Fibroblast of the conjunctiva (primary cell): ENCODE measurements at places on chromosomes 1 and 21.

GRCh38 chr1:110779636-110780035, 93.3 kb upstream of the CD53 start:
- no peak for DNase-seq

- no peak for DNase-seq
Measured at GRCh38 chr1:202968895-202969295, 1.8 kb upstream of the CYB5R1 start.

GRCh38 chr1:39001516-39002421, 10.7 kb downstream of the AKIRIN1 start:
- no peak for DNase-seq

- DNase-seq, result no peak
Measured at GRCh38 chr1:229286099-229286766, 15.3 kb downstream of the RAB4A start.

- no peak for DNase-seq
Measured at GRCh38 chr21:43619856-43620255, 39.4 kb downstream of the HSF2BP start.

GRCh38 chr1:201016211-201016651, 7.3 kb downstream of the KIF21B start:
- no peak for DNase-seq

DNA sequence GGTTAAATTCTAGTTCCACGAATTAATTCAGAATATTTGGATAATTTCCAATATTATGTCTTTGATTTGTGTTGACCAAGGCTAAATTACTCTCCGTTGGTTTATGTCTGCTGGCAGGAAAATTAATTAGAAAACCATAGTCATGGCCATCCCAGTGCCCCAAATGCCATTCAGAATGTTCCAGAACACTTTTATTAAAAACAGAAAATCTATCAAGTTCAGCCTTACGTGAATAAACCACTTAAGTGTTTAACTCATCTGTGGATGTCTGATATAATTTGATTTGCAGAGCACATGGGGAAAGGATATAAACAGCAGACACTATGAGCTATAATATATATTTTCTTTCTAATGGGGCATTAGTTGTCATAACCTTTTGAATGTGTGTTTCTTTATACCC, 480.7 kb downstream of the MRPL39 start:
- no peak for DNase-seq

DNA sequence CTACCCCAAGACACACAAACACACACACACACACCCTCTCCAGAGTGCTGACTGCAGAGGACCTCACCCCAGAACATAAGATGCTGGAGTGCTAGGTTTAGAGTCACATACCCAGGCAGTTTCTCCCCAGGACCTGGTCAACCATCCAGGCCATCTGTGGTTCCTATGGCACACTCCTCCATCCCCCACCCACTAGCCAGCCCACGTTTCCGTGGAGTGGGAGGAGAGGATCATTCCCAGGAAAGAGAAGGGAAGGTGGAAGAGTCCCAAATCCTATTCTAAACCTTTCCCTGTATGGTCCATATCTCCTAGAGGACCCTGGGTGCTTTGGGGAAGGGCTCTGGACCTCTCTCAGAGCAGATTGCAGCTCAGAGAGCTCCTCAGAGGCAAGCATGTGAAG, 1.1 kb downstream of the KCNJ9 start:
- no peak for DNase-seq

DNA sequence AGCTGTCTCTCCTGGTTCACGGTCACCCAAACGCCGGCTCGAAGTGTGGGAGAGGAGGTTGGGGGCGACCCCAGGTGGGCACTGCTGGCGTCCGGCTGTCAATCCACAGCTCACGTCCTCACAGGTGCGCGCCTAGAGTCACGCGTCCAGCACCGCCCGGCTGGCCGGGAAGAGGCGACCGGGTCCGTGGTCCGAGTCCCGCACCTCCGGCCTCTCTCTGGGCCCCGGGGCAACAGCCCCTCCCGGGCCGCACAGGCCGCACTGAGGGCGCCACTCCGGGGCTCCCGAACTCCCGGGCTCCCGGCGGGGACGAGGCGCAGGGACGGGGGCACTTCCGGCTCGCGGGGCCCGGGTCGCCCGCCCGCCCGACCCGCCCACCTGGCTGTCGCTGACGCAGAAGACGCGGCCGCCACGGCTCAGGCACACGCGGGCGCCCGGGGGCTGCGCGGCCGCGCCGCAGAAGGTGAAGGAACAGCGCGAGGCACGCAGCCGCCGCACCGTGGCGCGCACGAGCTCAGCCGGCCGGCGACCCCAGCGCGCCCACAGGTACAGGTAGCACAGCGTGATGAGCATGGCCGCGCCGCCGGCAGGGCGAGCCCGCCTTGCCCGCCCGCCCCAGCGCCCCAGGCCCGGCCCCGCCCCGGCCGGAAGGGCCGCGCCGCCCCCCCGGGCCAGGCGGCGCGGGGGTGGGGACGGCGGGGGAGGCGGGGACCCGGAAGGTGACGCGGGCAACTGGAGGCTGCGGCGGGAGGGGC, at the start of gene HLCS:
TSS of gene HLCS (minus strand) at position 604 of the 755 bp plus-strand sequence. CDS start at position 573, 31 bp downstream.
- no peak for DNase-seq

DNA sequence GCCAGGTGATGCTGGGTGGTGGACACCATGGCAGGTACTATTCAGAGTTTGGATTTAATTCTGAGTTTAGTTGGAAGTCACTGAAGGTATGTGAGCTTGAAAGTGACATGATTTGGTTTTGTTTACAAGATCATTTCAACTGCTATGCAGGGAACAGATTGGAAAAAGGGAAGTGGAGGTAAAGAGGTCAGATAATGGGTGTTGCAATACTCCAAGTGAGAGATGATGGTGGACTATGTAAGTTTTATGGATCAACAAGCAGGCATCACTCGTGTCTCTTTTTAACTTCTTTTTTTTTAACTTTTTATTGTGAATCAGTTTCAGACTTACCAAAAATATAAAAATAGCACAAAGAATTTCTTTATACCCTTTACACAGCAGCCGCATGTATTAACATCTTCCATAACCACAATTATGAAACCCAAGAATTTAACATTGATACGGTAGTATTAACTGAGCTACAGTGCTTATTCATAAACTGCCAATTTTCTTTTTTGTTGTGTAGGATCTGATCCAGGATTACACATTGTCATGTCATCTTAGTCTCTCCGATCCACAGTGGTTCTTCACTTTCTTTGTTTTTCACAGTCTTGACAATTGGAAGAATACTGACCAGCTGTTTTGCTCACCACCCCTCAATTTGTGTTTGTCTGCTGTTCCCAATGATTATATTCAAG, 24.9 kb upstream of the NHLH2 start:
- no peak for DNase-seq

- DNase-seq, result no peak
Measured at GRCh38 chr1:81808760-81809159, 8.0 kb downstream of the ADGRL2 start.

- no peak for DNase-seq
Measured at GRCh38 chr1:240527086-240527485, 84.9 kb downstream of the GREM2 start.

GRCh38 chr1:63731117-63732043, 42.4 kb upstream of the ROR1 start:
- DNase-seq, result peak; percentile 70

DNA sequence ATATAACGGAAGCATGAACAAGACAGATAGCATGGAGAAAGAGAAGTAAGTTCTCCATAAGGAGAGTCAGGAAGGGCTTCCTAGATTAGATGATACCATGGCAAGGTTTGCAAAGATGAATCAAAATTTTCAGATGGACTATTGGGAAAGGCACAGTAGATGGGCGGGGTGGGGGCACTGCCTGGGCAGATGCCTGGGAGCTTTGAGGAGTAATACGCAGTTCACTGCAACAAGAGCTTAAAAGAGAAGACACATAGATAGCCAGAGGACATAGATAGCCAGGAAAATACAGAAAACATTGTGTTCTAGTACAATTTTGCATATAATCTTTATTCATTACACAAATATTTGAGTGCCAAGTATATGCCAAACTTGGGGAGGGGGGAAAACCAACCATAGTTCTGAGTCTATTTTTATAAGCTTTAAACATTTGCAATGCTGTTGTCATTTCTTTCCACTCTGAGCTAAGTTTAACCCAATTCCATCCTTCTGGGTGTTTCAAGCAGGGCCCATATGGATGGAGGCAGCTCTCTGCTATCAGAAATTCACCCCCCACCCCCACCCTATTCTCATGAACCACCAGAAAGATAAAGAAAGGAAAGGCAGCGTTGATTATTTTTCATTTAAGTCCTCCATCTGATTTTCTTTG, 120.6 kb downstream of the NUF2 start:
- no peak for DNase-seq

DNA sequence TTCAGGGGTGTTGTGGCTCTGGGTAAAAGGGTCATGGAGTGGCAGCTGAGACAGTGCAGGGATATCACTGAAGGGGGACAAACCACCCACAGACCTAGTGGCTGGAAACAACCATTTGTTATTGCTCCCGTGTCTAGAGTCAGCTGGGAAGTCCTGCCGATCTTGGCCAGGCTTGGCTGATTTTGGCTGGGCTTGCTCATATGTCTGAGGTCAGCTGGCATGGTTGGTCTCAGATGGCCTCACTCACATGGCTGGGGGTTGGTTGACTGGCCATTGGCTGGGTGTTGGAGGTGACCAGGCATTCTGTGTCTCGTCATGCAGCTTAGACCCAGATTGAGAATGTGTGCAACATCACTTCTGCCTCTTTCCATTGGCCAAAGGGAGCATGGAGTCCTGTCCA, 203.8 kb upstream of the POU3F1 start:
- DNase-seq, result no peak

GRCh38 chr1:27650171-27650538, 15.2 kb upstream of the FGR start:
- no peak for DNase-seq

DNA sequence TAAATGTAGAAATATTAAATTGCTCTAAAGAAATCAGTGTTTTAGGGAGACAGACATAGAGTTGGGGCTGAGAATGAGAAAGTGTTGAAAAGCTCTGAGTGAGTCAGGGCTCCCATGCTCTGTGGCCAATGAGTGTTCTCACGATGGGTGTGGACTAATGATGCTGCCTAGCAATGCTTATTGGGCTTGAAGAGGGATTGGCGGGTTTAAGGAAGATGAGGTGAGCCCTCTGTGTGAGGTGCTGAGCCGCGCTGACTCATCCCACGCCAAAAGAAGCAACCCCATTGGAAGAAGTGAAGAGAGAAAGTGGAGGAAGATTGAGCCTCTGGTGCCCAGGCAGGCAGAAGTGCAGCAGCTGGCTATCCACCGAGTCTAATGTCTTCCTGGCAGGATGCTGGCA, 65.1 kb upstream of the DPT start:
- no peak for DNase-seq

GRCh38 chr1:157495285-157495684, 57.0 kb downstream of the FCRL5 start:
- DNase-seq, result no peak

GRCh38 chr21:28111151-28111619, 881.5 kb downstream of the LTN1 start:
- DNase-seq, result peak; percentile 97

GRCh38 chr1:64984106-64984505, 17.8 kb upstream of the JAK1 start:
- DNase-seq, result no peak

DNA sequence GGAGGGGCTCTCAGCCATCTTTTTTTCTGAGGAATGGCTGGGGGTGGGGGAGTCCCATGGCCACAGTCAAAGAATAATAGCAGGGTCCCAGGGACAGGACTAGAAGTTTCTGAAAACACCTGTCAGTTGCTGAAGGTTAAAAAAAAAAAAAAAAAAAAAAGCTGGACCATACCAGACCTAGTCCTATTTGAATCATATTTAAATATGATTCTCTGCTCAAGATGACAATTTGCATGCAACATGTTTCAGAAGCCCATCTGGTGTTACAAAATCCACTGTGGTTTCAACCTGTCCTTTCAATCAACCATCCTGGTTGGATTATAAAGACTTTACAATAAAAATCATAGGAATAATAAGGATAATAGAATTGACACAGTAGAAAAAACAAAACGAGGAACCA, 153.7 kb downstream of the TENT5C start:
- DNase-seq, result no peak

GRCh38 chr1:222938986-222939385, 124.1 kb downstream of the DISP1 start:
- no peak for DNase-seq

- no peak for DNase-seq
Measured at GRCh38 chr1:26874896-26875295, 11.9 kb downstream of the SFN start.

GRCh38 chr1:39529901-39530535, 38.6 kb downstream of the BMP8A start:
- no peak for DNase-seq

GRCh38 chr1:59041646-59042277, 255.1 kb upstream of the FGGY start:
- DNase-seq, result no peak

GRCh38 chr1:207311888-207312603, 9.4 kb upstream of the CD55 start:
- no peak for DNase-seq

DNA sequence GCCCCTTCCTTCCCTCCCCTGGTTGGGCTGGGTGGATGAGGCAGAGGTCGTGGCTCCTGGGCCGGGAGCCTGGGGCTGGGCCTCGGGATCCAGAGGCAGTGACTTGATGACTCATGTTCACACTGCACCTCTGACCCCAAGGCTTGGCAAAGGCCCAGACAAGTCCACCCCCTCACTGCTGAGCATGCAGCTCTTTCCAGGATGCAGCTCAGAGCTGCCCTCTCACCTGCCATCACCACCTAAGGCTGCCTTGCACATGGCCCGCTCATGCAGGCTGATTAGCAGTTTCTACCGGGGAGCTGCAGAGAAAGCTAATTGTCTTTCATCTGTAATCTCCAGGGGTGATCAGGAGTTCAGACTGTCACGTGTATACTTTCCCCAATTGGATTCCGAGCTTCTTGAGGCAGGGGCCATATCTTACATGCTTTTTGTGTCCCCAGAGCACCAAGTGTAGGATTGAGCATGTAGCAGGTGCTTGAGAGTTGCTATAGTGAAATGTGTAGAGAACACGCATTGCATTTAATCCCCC, 62.1 kb downstream of the LRRN2 start:
- DNase-seq, result peak; percentile 29

- no peak for DNase-seq
Measured at GRCh38 chr21:29499734-29500343, 201.1 kb downstream of the BACH1 start.

DNA sequence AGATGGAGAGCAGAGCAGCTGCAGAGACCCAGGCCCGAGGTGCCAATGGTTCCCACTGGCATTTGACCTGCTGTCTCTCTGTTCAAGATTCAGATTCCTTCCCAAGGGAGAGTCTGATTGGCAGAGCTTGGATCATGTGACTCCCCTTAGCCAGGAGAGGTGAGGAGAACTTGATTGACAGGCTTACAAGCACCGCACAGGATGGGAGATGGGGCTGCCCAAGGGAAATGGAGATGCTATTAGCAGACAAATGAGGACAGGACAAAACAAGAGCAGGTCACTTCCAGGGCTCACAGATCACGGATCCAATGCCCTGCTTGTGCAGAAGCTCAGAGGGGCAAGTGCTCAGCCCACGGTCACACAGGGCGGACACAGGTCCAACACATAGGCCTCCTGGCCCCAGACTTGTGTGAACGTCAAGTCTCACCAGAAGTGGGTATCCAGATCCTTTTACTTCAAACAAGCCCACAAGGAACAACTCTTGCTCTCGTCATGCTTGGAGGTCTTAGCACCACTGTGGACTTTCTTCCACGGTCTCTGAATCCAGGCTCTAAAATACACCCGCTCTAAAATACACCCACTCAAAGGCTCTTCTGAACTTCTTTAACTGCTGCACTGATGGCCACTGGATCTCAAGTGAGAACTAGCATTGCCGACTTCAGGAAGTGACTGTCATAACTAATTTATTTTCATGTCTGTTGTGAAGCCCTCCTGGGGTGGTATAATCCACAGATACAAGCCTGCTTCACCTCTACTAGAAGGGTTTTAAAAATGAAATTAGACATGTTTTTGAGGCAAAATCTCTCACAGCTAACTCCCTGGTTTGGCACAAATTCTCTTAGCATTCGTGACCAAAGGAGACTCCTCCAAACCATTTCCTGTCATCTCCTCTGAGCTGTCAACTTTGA, 274.9 kb downstream of the RRAGC start:
- no peak for DNase-seq
